ENCODE measurements at places on chromosomes 5 and 9.
A peak's percentile ranks its signal among the peaks of the same experiment; 100 is the strongest.

GRCh38 chr5:115132465-115132864, 37.2 kb downstream of the TRIM36 start:
- DNase-seq, result no peak

DNA sequence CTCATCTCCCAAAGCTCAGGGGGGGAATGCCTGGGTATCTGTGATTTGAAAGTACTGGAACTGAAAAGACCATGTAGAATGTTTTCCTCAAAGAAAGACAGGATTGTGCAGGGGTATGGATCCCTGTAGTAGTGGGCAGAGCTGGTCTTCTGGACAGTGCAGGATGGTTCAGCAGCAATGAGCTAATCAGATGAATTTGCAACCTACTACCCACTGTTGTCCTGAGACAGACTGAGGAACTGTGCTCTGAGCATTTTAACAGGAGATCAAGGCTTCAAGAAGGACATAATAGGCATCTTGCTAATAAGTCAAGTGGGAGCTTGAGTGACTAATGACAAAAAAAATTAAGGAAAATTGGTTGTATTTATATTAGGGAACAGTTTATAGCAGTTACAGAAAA, 61.7 kb downstream of the FYB1 start:
- DNase-seq, result no peak

- no peak for DNase-seq
Observed at GRCh38 chr5:171770153-171770552, 15.5 kb upstream of the SMIM23 start.

DNA sequence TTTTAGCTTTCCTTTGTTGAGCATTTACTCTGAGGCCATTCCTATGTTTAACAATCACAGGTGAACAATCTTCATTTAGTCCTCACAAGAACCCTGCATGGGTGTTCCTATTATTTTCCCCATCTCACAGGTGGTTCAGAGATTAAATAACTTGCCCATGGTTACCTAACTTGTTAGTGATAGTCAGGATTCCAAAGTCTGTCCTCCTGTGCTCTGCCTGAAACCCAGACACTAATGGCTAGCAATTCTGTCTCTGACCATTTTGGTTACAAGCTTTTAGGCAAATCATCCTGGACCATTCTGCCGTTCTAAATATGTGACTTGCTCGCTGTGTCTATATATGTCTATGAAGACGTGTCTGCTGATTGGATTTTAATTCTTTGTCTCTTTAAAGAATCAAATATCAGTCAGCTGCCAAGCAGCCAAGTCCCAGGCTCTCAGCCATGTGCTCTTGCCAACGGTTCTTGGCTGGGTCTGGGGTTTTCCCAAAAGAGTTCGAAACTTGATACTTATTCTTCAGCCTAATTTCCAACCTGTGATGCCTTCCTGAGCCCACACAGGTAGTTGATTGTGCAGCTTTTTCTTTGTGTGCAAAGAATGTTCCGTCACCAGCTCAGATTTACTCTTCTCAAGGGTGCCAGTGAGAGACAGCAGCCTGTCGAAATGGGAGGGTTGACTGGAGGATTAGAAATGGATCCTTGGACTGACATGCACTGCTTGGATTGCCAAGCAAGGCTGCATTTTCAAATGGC, 121.7 kb downstream of the NREP start:
- no peak for DNase-seq

- DNase-seq, result no peak
Observed at GRCh38 chr5:174723979-174724483, 351 bp upstream of the MSX2 start.

DNA sequence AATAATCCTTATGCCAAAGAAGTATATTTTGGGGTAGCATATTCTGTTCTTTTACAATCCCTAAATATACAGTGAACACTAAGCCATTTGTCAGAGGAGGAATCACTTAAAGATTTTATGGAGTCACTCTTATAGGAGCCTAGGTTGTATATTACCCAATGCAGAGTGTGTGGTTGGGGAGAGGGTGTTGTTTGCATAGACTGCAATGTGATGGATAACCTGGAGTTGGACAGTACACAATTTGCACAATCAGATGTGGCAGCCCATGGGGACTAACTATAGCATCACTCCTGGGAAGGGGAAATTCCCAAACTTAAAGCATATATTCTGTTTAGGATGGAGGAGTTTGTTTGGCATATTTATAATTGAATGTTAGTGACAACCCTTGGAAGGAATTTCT, 9.6 kb upstream of the NDFIP1 start:
- no peak for DNase-seq

- DNase-seq, result no peak
Observed at GRCh38 chr9:4497855-4498254, 7.6 kb downstream of the SLC1A1 start.

DNA sequence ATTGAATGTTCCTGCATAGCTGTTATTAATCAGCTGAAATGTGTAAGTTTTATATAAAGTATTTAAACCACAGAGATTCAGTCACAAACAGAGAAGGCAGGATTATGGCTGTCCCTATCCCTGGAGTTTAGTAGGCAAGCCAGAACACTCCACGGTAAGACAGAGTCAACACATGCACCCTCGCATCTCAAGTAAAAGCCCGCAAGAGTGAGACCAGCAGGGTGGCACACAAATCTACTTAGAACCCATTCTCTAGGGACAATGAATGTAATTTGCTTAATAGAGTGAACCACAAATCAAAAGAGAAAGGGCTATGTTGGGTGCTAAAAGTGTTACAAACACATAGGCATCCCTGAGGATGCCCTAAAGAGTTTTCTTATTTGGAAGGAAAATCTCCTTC, 35.1 kb downstream of the LPAR1 start:
- DNase-seq, result no peak

DNA sequence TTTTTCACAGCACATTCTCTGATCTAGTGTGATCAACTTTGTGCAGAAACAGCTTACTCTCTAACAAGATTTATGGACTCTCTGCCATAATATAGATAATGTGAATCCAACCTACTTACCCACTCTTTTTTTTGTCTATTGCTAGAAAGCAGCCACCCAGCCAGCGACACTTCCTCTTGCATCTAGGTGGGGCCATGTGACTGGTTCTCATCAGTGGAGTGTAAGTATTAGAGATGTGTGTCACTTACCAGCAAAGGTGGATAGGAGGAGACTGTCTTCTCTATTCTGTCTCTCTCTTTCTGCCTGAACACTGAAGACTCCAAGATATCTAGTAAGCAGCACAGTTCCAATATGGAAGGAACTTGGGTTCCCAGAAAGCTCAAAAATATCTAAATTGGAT, 174.8 kb downstream of the MCTP1 start:
- no peak for DNase-seq

DNA sequence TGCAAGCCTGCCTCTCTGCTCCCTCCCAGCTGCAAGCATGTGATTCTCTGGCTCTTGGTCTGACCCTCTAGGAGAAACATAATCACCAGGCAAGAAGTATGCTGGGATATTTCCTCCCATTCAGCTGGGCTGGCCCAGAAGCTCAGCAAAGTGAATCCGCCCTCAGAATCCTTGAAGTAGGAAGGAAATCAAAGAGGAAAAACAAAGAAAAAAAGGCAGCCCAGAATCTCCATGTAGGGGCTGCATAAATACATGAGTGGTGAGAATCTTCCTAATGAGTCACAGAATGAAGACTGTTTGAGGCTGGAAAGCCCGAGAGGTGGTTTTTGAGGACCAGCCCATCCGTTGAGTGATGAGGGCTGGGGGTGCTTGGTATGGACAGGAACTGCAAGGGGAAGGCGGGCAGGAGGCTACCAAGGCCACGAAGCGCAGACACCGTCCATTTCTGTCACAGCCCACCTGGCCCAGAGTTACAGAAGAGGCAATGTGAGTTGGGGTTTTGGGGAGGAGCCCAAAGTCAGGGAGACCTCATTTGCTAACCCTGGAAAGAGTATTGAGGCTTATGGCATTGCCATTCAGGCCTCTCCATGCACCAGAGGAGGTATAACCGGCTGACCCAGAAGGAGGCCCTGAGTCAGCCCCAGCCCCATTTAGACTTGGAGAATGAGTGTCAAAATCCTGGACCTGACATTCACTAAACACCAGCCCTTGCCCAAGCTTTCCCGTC, 33.4 kb upstream of the TGFBR1 start:
- no peak for DNase-seq

- peak; percentile 70 for DNase-seq
Observed at GRCh38 chr9:33220681-33221567, 19.0 kb upstream of the SPINK4 start.
